ENCODE measurements at places on chromosomes 6 and 20.

DNA sequence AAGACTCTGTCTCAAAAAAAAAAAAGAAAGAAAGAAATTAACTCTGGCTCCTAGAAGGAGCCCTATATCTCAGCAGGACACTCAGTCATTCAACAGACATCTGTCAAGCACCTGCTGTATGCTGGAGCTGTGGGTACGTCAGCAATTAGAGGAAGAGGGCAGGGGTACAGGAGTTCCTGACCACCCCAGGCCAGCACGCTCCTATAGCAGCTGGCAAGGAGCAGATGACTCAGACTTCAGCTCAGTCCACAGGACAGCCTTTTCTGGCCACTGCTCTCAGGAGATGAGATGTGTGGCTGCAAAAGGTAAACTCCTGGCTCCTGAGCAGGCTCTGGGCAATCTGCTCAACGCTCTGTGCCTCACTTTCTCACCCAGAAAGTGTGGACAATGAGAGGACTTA, 1.7 kb upstream of the RTEL1 start:
- DNase-seq: no peak

GRCh38 chr6:104046426-104046825, 813.3 kb downstream of the HACE1 start:
- DNase-seq: no peak

DNA sequence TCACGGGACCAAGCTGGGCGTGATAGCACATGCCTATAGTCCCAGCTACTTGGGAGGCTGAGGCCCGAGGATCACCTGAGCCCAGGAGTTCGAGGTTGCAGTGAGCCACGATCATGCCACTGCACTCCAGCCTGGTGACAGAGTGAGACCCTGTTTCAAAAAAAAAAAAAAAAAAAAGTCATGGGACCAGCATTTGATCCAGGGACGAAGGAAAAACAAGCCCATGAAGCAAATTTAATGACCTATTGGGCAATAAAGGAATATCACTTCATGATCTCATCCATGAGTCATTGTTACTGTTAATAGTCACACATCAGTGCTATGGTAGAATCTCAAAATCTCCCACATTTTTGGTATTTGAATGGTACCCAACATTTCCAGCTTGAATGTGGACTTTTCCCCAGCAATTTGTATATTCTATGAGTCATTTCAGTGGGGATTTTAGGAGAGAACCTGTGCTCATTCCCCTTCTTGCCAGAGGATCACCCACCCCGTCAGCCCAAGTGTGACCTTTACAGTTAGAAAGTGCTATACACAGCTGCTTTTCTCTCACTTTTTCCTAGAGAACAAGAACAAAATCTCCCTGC, 8.5 kb upstream of the SOD2 start:
- no peak for DNase-seq

DNA sequence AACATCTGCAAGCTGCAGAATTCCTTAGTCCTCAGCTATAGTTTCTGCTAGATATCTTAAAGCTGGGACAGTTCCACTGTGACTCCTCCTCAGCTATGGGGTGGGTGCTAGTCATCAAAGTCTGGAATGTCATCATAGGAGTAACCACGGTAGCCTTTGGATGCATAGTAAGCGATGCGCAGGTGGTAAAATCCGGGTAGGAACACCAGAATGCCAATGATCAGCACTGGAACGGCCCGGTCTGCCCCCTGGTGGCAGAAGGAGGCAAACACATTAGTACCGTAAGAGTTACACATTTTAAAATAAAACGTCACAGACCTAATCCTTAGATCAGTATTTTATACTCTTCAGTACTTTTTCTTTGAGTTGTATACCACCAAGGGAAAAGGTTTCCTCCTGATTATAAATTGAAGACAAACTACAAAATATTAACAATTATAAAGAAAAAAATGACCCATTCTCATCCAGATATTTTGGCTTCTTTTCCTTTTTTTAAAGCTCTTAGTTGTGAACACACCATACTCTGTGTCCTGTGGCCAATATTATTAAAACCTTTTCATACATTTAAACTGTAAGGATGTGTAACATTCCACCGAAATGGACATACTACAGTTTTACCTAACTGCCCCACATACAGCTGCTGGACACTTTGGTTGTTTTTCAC, 18.9 kb downstream of the PCNA start:
- peak; percentile 64 for DNase-seq

DNA sequence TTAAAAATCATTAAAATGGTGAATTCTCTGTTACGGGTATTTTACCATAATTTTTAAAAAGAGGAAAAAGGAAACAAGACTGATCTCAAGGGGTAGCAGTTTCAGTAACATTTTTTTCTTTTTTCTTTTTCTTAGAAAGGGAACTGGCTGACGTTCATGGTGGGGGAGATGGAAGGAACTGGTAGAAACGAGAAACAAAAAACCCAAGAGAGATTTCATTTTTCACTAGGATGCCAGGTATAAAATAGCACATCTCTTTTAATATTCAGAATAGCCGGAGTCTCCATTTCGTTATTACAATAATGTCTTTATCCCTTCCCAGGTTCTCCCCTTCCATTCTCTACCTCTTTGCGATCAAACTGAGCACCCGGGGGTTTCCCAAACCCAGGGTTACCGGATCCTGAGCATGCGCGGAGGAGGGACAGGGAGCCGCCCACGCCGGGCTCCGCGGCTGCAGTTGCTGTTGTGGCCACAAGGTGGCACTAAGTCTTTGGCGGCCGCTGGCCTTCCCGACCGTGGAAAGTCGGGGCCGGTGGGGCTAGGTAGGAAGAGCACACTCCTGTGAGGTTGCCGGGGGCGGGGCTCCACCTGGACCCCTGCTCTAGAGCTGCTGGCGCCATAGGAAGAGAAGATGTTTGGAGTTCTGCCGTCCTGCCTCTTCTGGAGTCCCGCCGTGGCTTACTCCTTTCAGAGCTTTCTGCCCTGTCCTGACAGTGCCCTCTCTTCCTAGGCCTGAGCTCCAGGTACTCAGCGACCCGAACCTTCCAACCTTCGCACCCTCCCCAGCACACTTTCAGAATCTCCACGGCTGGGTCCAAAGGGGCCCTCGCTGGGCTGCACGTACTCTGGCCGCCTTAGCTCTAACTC, 146.8 kb downstream of the SH3BGRL2 start:
- peak; percentile 69 for DNase-seq

DNA sequence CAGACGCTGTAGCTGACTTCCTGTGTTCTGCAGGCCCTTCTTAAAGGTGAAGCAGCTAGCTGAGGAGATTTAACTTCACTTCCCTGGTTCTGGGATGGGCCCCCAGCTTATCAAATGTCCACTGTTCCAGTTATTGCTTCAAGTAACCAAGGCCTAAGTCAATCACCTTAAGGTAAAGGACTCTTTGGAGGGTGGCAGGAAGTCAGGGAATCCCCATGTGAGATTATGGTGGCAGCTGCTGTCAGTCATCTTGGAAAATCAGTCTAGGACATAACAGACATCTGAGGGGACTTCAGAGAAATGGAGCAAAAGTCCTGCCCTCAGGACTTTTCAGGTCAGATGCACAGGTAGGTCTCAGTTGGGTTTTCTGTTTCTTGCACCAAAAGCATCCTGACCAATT, 3.8 kb downstream of the ELOVL5 start:
- DNase-seq: no peak

- no peak for DNase-seq
Measured at GRCh38 chr20:36040571-36040970, 72.2 kb downstream of the CNBD2 start.

DNA sequence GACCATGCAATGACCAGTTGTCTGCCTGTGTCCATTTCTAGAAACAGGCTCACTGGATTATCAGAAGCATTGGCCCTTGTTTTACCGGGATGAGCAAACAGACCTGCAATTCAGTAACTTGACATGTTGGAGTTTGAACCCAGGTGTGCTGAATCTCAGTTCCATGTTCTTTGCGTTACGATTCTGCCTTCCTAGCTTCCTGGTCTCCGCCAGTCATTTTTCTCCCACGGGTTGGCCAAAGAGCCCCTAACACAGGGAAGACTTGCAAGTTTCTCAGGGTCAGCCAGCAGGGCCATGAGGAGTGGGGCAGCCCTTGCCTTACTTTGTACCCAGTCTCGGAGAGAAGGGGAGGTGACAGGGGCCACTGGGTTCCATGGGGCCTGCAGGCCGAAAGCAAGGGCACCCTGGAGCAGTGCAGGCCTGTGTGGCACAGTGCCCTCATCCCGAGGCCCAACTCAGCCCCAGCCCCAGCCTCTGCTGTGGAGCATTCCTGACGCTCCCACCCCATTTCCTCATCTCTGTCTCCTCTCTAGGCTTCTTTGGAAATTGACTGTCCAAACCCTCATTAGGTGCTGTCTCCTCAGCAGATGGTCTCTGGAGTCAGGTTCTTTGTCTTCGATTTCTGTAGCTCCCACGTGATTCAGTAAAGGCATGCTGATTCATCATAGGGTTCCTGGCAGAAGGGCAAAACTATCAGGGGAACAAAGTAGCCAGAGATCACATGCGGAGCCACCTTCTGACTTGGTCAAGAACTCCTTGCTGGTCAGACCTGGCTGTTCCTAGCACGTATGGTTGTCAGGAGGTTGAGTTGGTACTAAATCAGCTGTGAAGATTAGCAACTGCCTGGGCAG, 23.6 kb downstream of the CDS2 start:
- no peak for DNase-seq

- no peak for DNase-seq
Measured at GRCh38 chr20:50423758-50424157, 86.4 kb upstream of the PTPN1 start.

- no peak for DNase-seq
Measured at GRCh38 chr6:127107916-127108315, 10.6 kb upstream of the RSPO3 start.

DNA sequence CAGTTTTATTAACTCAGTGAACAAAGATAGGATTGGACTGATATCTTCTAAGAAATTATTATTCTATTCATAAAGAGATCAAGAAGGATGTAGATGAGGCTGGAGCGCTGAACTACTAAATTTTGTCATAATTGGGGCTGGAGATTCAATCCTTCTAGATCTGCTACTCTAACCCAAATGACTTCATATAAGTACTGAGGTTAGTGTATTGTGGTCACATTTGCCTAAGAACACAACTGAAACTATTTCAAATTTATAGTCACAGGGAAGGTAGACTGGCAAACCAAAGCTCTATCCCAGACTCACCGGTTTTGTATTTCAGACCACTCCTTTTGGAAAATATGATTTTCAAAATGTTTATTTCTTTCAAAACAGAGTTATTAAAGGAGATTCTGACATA, 96.7 kb downstream of the BMP5 start:
- no peak for DNase-seq

DNA sequence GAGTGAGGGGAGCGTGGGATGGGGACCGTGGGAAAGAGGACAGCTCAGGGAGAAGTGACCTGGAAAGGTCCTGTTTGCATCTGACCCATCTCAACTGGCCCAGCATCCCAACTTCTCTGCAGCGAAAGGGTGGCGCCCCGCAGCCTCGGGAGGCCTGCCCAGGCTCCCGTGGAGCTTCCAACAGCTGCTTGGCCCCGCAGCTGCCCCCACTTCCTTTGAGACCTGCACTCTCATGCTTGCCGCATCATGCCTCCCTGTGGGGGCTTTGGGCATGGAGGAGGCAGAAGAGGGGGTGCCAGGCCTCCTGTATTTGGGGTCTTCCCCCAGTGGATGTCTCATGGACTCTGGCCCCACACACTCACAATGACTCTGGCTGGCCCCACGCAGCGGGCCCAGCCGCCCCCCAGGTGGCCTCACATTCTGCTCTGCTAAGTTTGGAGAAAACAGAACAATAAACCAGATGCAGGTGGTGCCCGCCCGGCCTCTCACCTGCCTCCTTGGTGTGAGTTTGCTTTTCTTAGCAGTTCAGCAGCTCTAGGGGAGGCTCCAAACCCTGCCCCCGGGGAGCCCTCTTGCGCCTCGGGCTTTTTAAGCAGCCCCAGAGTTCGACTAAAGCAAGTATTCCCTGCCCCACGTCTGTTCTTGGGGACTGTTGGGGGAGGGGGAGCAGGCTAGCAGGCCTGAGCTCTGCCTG, 40.7 kb downstream of the CPXM1 start:
- no peak for DNase-seq
